Natural killer cell (primary cell): ENCODE measurements at places on chromosomes 3 and 15.
A peak's percentile ranks its signal among the peaks of the same experiment; 100 is the strongest.

DNA sequence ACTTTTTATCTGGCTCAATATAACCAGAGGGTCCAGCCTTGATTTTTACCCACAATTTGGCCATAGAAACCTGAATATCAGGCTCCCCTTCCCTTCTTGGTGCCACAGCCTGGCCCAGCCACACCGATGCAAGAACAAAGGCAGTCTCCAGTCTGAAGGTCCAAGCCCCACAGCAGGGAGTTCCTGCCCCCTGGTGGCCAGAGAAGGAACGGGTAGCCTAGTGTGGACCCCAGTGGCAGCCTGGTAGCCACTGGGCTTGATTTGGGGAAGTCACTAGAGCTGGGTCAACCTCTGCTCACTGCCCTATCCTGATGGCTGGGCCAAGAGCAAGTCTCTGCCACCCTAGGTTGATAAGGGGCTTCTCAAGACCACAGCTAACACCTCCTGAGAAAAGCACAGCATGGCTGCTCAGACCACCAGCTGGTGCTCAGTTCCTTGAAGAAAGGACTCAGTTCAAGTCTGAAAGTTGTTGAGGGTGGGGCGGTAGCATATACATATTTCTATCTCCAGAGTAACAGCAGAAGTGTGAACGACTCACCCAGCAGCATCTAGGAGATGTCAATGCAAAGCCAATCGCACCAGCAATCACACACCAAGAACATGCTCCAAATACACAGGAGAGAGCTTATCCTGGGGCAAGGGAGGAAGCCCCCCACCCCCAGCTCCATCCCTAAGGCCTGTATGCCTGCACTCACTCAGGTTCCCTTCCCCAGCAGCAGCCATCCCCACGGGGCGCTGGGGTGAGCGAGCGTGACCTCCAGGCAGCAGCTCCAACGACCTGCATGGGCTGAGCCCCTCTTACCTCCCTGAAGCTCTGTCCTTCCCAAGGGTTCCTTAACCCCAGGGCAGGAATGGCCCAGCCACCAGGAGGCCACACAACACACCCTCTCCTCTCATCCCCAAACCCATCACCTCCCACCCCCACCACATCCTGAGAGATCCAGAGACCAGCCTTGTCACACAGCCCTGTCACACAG lies 7.6 kb downstream of the PFKFB4 start:
- DNase-seq, result peak; percentile 89

GRCh38 chr3:9102240-9102981 lies 139.1 kb upstream of the RAD18 start:
- no peak for DNase-seq

DNA sequence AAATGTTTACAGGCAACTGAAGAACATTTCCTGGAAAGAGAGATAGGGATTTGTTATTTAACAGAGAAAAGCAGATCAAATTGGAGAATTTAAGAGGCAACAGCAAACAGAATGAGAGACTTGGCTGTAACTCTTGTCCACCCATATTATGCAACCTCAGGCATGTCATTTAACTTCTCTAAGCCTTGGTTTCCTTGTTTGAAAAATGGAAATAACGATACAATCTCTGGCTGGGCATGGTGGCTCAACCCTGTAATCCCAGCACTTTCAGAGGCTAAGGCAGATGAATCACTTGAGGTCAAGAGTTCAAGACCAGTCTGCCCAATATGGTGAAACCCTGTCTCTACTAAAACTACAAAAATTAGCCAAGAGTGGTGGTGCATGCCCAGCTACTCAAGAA lies 23.7 kb downstream of the ARRDC4 start:
- DNase-seq, result no peak

GRCh38 chr3:112598731-112599130 lies 36.9 kb downstream of the SLC35A5 start:
- DNase-seq, result no peak

DNA sequence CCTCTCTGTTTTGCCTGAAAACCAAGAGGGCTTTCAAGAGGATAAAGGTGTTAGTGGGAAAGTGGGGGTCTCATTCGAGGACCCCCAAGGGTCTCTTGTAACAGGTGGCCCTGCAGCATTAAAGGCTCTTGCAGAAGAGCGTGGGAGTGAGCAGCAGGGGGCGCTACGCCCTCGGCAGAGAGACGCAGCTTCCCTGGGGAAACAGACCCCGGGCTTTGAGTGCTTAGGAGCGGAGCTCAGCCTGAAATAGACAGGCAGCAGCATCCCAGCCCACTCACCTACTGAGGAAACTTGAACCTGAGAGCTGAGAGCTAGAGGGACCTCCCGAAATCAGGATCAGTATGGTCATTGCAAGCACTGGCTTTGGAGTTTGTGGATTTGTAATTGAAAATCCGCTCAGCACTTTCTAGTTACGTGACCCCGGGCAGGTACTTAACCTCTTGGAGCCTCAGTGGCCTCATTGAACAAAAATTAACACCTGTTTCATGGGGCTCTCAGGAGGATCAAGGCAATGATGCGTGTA lies 25.7 kb downstream of the RPLP1 start:
- peak; percentile 74 for DNase-seq

GRCh38 chr15:73600413-73601335 lies 32.5 kb downstream of the NPTN start:
- DNase-seq, result no peak

GRCh38 chr3:81829937-81830336 lies 68.5 kb upstream of the GBE1 start:
- DNase-seq, result no peak

GRCh38 chr3:162743091-162743490 lies 1246.5 kb downstream of the OTOL1 start:
- no peak for DNase-seq

- DNase-seq, result no peak
Observed at GRCh38 chr3:47339951-47340350, 40.9 kb upstream of the PTPN23 start.

GRCh38 chr3:126119008-126119675 lies 35.2 kb upstream of the SLC41A3 start:
- DNase-seq, result no peak

DNA sequence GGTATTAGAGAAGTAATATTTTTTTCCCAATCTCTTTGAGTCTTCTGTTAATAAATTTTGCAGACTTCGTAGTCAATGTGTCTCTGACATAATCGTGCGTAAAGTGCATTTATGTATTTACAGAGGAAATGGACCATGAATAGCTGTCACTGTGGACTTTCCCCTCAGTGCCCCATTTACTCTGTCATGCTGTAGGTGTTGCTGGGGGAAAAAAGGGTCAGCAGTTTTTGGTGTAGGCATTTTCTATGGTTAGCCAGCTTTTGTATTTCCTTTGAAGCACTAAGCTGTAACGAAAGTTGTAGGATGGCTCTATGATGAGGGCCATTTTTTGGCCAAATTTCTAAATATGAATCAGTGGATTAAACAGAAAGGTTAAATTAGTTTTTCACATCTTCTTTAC lies 598.4 kb downstream of the FGF12 start:
- DNase-seq, result no peak

- no peak for DNase-seq
Observed at GRCh38 chr3:85691196-85691595, 732.4 kb downstream of the CADM2 start.

GRCh38 chr15:56428821-56429458 lies 36.0 kb downstream of the MNS1 start:
- DNase-seq, result peak; percentile 30

DNA sequence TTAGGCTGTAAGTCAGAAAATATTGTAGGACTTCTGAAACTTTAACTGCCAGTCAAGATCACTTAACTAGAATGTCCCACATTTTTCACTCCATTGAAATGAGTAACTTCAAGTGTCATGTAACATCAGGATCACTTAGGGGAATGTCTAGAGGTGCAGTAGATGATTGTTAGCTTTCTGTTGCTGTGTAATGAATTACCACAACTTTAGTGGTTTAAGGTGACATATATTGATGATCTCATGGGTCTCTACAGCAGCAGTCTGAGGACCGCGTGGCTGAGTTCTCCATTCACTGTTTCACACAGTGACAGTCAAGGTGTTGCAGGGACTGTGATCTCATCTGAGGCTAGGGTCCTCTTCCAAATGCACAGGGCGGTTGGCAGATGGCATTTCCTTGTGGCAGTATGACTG lies 82.7 kb downstream of the SLC25A26 start:
- DNase-seq, result peak; percentile 79

DNA sequence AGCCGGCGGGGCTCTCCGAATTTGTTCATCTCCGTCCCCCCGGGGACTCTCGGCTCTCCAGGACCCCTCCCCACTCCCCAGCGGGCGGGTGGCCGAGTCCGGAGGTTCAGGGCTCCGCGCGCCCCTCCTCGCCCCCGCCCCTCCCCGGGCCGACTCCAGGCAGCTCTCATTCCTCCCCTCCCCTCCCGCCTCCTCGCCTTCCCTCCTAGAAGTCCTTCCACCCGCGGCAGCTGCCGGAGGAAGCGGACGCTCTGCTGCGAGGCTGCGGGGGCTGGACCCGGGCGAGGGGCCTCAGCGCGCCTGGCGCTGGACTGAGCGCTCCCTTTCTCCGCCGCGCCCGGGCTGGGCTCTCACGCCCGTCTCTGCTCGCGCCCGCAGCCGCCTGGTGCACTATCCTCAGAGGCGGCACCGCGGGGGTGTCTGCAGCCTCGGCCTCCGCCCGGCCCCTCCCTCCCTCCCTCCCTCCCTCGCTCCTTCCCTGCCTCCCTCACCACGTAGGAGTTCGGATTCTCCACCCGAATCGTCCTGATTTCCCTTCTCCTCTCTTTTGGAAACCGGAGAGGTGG lies at the start of gene ROBO2:
TSS of gene ROBO2 (plus strand) at position 494 of the 566 bp plus-strand sequence. CDS start 687 bp downstream, outside the sequence.
- DNase-seq, result no peak

- no peak for DNase-seq
Observed at GRCh38 chr15:40301467-40302179, 6.1 kb downstream of the PLCB2 start.

DNA sequence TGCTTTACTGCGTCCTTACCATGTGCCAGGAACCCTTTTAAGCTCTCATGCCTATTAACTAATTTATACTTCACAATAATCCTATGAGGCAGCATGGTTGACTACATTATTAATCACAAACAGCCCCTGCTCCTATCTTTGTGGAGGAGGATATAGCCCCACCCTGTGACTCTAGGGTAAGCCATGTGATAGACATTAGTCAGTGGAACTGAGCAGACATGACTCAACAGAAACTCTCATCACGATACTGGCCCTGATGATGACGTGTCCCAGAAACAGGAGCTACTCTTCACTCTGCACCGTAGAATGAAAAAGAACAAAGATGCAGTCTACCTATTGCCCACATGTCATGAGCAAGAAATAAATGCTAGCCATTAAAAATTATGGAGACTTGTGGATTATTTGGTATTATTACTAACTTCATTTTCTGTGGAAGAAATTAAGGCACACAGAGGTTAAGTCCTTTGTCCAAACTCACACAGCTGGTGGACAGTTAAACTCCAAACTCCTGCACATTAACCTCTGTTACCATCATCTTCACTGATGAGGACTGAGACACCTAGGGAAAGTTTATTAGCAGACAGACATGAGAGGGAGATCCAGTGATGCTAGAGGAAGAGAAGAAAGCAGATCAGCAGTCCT lies 51.2 kb downstream of the CFAP20DC start:
- no peak for DNase-seq

- DNase-seq, result no peak
Observed at GRCh38 chr15:31556494-31557150, 230.0 kb downstream of the KLF13 start.

- DNase-seq, result no peak
Observed at GRCh38 chr3:52313774-52314188, 2.3 kb upstream of the DNAH1 start.

- no peak for DNase-seq
Observed at GRCh38 chr3:78249294-78249693, 1209.4 kb downstream of the ROBO2 start.

DNA sequence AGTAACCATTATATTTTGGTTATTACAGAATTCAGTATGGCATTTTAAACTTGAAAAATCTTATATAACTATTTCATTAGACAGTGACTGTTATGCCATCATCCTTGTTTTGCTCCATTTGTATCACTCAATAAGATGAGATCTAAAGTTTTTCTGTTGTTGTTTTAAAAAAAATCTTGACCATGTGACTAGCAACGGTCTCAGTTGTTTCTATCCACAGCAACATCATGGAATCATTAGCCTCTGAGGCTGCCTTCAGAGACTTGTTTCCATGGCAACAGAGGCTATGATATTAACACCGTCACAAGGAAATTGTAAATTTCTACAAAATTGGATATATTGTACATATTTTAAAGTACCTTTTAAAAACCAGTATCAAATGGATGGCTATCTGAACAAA lies 129.8 kb downstream of the DLG1 start:
- peak; percentile 40 for DNase-seq

GRCh38 chr3:33006081-33006480 lies 54.6 kb downstream of the CCR4 start:
- peak; percentile 50 for DNase-seq

GRCh38 chr15:101187820-101188636 lies 63.8 kb downstream of the CHSY1 start:
- no peak for DNase-seq

DNA sequence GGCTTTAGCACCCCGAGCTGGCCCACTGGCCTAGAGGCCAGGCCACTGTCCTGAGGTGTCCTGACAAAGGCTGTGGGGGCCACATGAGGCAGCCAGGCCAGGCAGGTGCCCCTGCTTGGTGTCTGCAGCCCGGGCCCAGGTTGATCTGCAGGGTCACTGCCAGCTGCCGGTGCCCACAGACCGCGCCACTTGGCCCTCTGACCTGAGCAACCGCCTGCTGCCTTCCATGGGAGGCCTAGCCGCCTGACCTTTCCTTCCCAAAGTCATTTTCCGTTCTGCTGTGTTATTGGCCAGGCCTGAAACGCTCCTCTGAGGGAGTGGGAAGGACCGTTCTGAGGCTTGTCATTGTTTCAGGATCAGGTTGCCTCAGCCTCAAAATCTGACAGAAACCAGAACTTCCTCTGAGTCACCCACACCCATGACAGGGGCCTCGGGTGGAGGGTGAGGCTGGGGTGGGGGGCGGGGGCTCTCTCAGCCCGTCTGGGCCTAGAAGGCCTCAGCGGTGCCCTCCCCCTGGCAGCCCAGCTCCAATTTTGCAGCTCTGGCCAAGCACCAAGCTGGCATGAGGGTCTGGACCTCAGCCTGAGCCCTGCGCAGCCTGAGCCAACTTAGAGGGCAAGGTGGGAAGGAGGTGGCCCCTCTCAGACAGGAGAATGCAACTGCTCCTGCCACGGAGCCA lies 140.7 kb upstream of the MEF2A start:
- peak; percentile 59 for DNase-seq

GRCh38 chr3:107928084-107928445 lies 162.8 kb downstream of the CD47 start:
- peak; percentile 23 for DNase-seq

GRCh38 chr3:167813169-167814123 lies 77.9 kb downstream of the SERPINI1 start:
- DNase-seq, result no peak

- DNase-seq, result no peak
Observed at GRCh38 chr3:59308684-59309083, 258.9 kb upstream of the CFAP20DC start.

- DNase-seq, result no peak
Observed at GRCh38 chr3:171585039-171585438, 124.8 kb upstream of the TNIK start.

GRCh38 chr3:59517388-59517787 lies 467.6 kb upstream of the CFAP20DC start:
- no peak for DNase-seq
